ENCODE measurements at places on chromosomes 11 and 22. TPM values are rescaled to one million over a fixed set of nuclear protein-coding genes. Genes with fewer than 3 reads are reported as not detected.

DNA sequence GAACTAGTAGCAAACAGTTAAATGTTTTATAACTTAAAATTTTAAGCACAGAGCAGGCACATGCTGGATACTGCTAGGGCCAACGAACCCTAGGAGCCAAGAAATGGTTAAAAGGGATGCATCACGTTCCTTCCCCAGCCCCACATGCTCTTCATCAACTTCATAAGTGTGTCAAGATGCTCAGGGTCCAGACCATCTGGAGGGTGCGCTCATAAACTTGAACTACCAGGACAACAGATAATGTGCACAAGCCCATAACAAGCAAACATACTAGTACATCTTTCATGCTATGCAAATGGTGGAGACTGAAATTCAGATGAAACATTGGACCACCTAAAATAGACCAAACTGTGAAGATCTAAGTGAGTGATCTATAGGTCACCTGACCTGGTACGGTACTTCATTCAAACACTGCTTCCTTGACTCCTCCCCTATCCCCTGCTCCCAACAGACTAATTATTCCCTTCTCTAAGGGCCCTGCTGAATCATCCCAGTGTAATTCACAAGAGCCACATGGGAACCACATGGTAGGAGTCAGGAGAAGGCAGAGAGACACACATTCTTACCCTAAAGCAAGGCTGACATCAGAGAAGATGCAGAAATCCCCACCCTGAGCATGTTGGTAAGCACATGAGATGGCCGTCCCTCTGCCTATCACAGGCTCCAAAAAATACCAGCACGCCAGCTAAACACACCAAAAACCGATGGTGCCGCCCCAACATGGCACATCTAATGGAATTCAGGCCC lies 83.9 kb downstream of the ETS1 start:
- peak; percentile 38 for DNase-seq

- no peak for DNase-seq
These were observed 73.8 kb downstream of the STIM1 start for GRCh38 chr11:3929232-3929631.

DNA sequence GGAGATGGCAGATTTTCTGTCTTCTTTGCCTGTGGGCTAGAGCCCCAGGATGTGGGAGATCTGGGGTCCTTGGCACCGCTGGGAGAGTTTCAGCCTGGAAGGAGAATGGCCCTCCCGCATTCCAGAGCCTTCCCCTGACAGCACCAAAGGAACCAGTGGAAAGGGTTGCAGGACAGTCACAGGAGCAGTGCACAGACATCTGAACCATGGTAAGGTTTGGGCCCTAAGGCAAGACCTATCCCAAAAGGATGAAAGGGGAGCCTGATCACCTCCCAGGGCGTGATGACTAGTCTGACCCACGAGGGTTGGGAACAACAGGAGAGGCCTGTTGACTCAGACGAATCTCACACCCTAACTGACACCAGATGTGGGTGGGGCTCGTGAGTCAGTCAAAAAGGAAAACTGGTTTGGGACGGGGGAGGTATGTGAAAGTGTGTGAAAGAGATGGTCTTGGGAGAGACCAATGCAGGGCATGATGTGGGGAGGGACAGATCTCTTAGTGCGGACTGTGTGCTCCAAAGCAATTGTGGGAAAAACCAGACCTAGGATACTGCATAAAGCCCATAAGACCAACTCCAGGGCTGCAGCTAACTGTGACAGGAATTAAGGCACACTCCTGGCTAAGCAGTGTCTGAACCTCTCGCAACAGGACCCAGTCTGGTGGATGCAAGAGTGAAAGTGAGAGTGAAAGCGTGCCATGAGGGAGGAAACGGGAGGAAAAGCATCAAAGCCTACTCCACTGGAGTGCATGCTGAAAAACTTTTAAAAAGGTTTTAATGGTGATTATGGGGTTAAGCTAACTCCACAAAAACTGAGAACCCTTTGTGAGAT lies 39.1 kb upstream of the GLYAT start:
- no peak for DNase-seq

Gene PDE2A
- total RNA-seq, result 0.64 TPM

GRCh38 chr22:46854125-46854870 lies 91.8 kb downstream of the TBC1D22A start:
- DNase-seq, result no peak

DNA sequence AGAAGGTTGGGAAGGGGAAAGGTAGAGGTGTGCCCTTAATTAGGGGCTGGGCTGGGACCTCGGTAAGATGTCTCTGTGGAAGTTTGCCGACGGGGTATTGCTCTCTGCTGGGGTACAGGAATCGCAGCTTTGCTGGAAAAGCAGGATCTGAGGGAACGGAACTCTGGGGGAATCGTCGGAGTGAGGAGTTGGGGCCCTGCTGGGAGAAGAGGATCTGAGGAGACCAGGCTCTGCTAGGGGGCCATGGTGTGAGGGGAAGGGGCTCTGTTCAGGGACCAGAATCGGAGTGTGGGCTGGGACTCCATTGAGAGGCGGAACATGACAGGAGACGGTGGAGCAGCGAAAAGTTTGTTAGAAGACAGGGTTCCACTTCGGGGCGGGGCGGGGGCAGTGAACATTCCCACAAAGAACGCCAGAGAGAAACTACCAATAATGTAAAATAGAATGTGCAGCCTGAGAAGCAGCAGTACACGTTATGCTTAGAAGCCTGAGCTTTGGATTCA lies 456 bp downstream of the AAMDC start:
- peak; percentile 5 for DNase-seq

Gene GPHA2
- not detected for total RNA-seq

Gene VEGFB
- total RNA-seq, result 55.5 TPM

GRCh38 chr22:36363349-36363981 lies 24.3 kb downstream of the MYH9 start:
- no peak for DNase-seq

DNA sequence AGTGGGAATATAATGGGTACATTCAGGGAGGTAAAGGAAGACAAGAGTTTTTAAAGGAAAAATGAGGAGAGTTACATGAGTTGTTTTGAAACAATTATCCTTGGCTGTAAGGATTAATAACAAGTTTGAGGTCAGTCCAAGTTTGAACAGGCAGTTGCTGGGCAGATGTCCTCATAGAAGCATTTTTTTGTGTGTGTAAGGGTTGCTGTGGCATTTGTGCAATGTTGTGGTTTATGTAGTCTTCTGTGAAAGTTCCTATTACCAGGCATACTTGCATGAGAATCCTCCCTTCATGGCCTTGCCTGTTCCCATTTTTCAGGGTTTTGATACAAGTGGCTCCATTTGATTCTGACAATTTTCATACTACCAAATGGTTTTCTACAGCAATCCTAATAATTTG lies 400.2 kb downstream of the KCNA4 start:
- DNase-seq, result no peak

Gene SHANK3
- 0.05 TPM for total RNA-seq

Gene MYOD1
- total RNA-seq, result not detected

Gene OOSP3
- not detected for total RNA-seq

Gene CEP126
- 1.2 TPM for total RNA-seq

Gene DRD2
- not detected for total RNA-seq

Gene ACRV1
- not detected for total RNA-seq

DNA sequence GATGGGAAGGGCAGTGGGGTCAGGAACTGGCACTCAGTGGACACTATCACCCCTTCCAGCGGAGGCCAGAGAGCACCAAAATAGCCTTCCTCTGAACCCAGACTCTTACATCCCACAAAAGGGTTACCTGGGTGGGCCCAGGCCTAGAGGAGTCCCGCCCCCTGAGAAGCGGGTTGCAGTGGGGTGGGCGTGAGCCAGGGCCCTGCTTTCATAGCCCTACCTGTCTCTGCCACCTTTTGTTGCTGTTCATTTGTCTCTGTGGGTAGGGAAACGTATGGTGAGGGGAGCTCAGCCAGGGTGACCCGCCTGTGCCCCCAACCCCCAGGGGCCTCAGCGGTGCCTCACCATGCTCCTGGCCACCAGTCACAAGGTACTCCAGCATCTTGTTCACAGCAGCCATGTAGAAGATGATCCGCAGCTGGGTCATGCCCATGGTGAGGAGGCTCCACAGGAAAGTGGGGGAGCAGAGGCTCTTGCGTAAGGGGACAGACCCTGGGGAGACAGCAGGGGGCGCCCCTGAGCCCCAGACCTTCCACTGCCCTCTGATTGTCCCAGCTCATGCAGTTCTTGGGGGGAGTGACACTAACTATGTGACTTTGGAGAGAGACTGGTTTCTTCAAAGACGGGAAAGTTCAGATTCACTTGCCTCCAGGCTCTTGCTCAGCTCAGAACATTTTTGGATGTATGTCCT lies 24.0 kb downstream of the SLC43A1 start:
- DNase-seq, result no peak

GRCh38 chr11:11306855-11307254 lies 46.2 kb downstream of the CSNK2A3 start:
- no peak for DNase-seq

DNA sequence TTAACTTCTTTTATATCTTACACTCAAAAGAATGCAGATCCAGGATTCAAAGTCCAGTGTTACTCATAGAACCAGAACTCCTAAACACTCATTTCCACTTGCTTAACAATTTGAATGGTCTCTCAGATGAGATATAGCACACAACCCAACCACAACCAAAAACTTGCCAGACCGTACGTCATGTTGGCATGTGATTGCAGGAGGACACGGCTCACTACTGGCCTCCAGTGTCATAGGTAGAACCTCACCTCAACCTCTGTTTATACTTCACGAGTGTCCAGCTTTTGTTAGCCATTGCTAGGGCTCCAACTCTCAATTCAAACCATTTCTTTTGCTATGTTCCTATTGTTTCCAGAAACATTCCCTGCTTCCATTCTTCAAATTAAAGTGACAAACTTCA lies 58.5 kb upstream of the PDGFD start:
- DNase-seq, result no peak

GRCh38 chr22:29079218-29079901 lies 6.5 kb downstream of the KREMEN1 start:
- no peak for DNase-seq

Gene OR8B12
- total RNA-seq, result not detected

DNA sequence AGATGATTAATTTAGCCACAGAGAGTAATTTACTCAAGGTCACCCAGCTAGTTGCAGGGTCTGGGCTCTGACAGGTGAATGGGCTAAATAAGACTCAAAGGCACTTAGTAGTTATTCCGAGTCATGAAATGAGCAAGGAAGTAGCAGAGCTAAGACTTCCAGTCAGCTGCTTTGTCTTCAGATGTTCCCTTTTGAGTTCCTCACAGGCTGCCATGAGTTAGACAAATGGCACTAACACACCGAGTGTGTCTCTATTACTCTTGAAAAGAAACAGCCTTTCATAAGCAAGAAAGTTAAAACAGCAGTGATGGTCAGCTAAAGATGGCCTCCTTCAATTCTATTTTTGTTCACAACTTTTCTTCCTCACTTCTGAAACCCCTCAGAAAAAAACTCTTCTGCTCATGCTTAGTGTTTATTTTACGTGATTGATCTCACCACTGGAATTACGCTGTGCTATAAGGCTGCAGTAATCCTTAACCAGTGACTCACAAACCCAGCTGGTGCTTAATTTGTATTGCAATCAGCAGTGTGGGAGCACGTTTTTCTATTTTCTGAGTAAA lies 389.1 kb downstream of the AASDHPPT start:
- no peak for DNase-seq

GRCh38 chr11:116256215-116256614 lies 516.6 kb downstream of the BUD13 start:
- DNase-seq, result no peak

- no peak for DNase-seq
These were observed 1150.6 kb upstream of the RAG2 start for GRCh38 chr11:37748641-37749040.

DNA sequence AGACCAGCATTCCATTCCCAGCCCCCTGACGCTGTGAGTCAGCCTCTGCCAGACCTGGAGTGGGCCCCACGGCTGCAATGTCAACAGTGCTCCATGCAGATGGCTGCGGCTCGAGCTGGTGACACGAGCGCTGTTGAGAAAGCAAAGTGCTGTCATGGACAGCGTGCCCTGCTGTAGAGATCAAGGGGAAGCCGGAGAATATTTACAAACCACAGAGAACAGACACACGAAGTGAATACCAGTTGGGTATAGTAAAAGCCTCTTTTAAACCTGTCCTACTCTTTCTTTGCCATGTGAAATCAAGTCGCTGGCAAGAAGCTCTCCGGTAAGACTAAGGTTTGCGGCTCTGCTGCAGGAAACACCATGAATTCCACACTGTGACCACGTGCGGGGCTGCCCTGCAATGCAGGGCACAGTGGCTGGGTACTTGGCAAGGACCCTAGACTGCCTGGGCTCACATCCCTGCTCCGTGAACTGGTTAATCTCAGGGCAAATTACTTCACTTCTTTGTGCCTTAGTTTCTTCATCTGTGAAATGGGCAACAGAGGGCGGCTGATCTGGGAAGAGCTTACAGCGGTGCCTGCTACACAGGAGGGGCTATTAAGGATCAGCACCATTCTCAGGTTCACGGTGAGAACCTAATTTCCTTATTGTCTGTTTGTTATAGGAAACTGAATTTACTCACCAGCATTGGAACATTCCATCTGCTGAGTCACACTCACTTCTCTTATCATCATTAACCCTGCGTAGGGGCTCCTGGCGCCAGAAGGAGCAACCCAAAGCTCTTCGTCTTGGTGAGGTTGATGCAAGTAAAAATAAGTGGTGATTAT lies 27.8 kb upstream of the ELFN2 start:
- DNase-seq, result no peak

- no peak for DNase-seq
These were observed 3.6 kb downstream of the ISX start for GRCh38 chr22:35069541-35069940.

DNA sequence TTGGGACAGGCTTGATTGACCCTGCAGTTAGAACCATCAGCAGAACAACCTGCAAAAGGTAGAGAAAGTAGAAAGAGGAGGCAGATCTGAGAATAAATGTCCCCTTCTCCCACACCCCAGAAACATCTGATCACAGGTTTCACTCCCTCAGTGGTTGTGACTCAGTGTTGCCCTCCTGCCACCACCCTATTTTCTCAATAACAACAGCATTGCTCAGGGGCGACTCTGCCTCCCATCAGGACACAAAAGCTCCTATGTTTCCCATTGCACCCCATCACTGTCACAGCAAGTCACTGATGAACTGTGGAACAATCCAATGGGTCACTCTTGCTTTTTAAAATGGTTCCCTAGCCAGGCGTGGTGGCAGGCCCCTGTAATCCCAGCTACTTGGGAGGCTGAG lies 110.2 kb downstream of the RASSF10 start:
- DNase-seq, result no peak

- no peak for DNase-seq
These were observed 162.9 kb downstream of the DLG2 start for GRCh38 chr11:85464283-85464682.
